ENCODE measurements at places on chromosomes 16 and 17.

DNA sequence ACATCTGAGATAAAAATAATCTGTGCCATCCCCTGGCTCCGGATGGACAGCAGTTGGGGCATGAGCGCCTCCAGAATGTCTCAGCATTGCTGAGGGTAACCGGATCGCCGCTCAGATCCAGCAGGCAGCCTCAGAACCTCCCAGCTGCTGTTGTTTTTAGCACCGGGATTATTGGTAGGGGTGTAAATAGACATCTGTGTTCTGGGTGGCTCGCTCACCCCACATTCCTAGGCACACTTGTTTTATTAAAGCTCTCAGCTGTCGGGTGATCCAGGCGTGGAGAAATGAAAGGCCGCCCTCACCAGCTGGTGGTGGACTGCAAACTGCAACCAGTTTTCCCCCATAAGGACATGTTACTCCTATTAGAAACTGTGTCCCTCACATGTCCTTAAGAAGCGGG, 32.1 kb downstream of the MYH3 start:
- H3K4me1 ChIP-seq, result no peaks in the 10 kb centered on the region
- H3K27ac ChIP-seq, result peak overlapping the region; percentile 12
- DNase-seq, result no peak
- no peaks in the 10 kb centered on the region for H3K27me3 ChIP-seq
- no peak overlapping the region for H3K4me3 ChIP-seq
- no peaks in the 10 kb centered on the region for H3K36me3 ChIP-seq

GRCh38 chr17:82376042-82376730, 4.6 kb downstream of the UTS2R start:
- no peak overlapping the region for H3K4me3 ChIP-seq
- no peaks in the 10 kb centered on the region for H3K36me3 ChIP-seq

DNA sequence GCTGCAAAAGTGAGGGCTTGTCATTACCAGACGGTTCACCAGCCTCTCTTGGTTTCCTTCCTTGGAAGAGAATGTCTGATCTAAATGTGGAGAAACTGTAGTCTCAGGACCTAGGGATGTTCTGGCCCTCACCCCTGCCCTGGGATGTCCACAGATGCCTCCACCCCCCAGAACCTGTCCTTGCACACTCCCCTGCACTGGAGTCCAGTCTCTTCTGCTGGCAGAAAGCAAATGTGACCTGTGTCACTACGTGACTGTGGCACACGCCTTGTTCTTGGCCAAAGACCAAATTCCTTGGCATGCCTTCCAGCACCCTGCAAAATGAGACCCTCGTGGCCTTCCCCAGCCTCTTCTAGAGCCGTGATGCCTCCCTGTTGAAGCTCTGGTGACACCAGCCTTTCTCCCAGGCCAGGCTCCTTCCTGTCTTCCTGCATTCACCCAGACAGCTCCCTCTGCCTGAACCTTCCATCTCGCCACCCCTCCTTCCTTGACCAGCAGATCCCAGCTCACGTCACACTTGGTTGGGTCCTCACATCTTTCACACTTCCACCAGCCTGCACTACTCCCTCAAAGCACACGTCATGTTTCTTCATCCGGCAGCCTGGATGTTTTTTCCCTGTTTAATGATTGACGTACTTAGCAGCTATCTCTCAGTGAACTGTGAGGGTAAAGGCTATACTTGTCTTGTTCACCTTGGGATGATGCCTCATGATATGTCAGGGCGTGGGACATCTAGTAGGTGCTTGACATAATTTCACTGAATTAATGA, 4.3 kb downstream of the ZNF768 start:
- DNase-seq, result no peak
- peaks cover 6% of the 10 kb centered on the region for H3K36me3 ChIP-seq
- no peak overlapping the region for H3K4me3 ChIP-seq

DNA sequence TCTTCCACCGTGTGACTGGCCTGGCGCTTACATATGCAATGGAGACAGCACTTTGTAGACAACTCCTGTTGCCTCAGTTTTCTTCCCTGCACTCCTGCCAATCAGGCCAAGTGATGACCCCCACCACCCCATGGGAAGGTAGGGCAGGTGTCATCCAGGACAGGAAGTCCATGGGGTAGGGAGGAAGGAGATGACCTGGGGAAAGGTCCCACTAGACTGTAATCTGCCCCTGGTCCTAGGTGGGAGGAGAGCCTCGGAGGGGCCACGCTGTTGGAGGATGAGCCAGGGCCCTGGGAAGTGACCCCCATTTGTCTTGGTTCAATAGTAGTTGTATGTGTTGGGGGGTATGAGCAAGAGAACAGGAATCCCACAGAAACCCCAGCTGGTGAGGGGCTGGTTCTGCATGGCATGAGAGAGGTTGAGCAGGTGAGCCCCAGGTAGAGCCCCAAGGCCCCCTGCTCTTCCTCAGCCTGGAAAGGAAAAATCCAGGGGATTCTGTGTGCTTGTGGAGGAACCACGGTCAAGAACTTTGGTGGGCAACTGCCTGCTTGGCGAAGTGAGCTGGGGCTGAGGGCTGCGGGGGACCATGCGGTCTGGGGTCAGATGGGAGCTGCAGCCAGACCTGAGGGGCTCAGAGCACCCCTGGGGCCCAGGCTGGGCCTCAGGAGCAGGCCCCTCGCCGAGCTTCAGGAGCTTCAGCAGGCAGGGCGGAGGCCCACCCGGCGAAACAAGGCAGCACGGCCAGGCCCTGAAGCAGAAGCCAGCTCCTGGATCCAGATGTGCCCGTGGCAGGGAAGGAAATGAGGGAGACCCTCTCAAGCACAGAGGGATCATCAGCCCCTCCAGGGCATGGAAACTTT, 50.7 kb downstream of the NT5M start:
- no peaks in the 10 kb centered on the region for H3K4me1 ChIP-seq
- H3K27me3 ChIP-seq, result no peaks in the 10 kb centered on the region
- H3K27ac ChIP-seq, result no peak overlapping the region
- peak; percentile 28 for DNase-seq
- no peaks in the 10 kb centered on the region for H3K36me3 ChIP-seq
- H3K4me3 ChIP-seq, result no peak overlapping the region

DNA sequence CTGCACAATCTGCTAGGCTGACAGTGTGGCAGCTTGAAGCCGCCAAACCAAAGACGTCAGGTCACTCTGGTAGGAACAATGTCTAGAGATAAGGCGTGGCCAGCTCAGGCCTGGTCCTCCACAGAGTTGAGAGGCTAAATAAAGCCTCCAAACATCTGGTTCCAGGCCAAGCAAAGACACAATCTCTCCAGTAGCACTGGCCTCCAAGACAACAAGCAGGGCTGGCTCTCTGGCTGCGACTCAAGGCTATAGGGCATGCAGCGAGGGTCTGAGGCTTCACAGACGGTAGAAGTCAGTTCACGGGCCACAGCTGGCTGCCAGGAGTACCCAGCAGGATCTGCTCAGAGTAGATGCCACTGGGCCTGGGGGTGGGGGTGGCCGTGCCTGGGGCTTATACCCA, 75.6 kb downstream of the ABR start:
- H3K27me3 ChIP-seq, result no peaks in the 10 kb centered on the region
- H3K27ac ChIP-seq, result no peak overlapping the region
- no peak for DNase-seq
- peaks cover 8% of the 10 kb centered on the region for H3K4me1 ChIP-seq
- H3K4me3 ChIP-seq, result no peak overlapping the region

GRCh38 chr17:13931800-13932460, 137.4 kb upstream of the COX10 start:
- H3K36me3 ChIP-seq, result no peaks in the 10 kb centered on the region
- DNase-seq, result peak; percentile 35
- no peaks in the 10 kb centered on the region for H3K27me3 ChIP-seq

DNA sequence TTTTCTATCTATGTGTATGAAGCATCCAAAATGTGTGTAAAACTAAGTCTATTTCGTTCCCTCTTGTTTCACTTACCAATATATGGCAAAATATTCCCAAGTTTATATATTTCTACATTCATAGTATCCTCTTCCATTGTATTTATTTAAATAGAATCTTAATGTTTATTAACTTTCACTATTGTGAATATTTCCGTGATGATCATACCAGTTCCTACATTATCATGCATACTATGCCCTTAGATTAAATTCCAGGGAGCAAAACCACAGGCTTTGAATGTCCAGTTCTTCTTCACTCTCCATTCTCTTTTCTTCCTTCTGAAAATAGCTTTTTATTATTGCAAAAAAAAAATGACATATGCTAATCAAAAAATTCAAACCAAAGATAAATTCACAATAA, 4.0 kb downstream of the MAP2K6 start:
- H3K27ac ChIP-seq, result no peak overlapping the region
- H3K36me3 ChIP-seq, result no peaks in the 10 kb centered on the region
- H3K27me3 ChIP-seq, result no peaks in the 10 kb centered on the region
- no peak for DNase-seq

DNA sequence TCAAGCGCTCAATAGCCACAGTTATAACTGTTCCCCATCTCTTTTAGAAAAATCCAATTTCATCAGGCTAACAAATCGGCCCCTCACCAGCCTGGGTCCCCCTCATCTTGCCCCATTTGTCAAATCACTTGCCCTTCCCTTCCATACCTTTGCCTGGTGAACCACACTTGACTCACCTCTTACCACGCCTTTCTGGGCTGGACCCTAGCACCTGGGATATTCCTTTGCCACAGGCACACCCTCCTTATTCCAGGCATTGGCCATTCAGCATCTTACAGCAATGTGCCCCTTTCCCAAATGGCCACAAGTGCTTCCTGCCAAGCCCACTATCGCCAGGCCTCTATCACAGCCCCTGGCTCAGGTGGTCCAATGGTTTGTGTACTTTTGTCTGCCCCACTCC, 14.9 kb downstream of the CMTM4 start:
- no peak for DNase-seq
- no peaks in the 10 kb centered on the region for H3K4me1 ChIP-seq
- no peaks in the 10 kb centered on the region for H3K27me3 ChIP-seq
- no peaks in the 10 kb centered on the region for H3K36me3 ChIP-seq
- peak overlapping the region; percentile 52 for H3K27ac ChIP-seq
- H3K4me3 ChIP-seq, result no peak overlapping the region

- H3K36me3 ChIP-seq, result no peaks in the 10 kb centered on the region
- H3K27me3 ChIP-seq, result no peaks in the 10 kb centered on the region
- peak; percentile 79 for DNase-seq
- H3K4me3 ChIP-seq, result peak overlapping the region; percentile 57
- peak overlapping the region; percentile 88 for H3K27ac ChIP-seq
Observed at GRCh38 chr17:78313735-78314648, 45.9 kb downstream of the SOCS3 start.

DNA sequence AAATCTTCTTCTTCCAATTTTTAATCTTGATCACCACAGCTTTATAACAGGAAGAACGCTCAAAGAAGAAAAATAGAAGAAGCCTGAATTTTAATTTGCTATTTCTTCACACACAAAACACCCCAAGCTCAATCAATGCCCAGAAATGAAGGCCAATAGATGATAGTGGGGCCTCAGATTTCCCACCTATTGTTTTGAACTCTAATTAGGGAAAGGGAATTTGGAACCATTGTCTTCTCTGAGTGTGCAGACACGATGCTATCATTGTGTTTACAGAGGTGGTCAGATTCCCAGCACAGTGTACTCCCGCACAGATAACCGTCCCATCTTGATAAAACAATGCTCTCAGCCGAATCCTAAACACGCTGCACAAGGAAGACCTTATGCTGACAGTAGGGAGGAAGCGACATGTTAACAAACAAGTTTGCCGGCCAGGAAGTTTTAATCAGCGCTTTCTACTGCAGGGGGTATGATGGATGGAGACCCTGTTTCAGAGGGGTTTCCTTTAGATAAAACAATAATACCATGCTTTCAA, 684.7 kb downstream of the MAF start:
- no peaks in the 10 kb centered on the region for H3K4me1 ChIP-seq
- no peaks in the 10 kb centered on the region for H3K27me3 ChIP-seq
- H3K36me3 ChIP-seq, result no peaks in the 10 kb centered on the region
- H3K4me3 ChIP-seq, result no peak overlapping the region
- no peak for DNase-seq

- peaks cover 49% of the 10 kb centered on the region for H3K4me1 ChIP-seq
- H3K36me3 ChIP-seq, result no peaks in the 10 kb centered on the region
- H3K27me3 ChIP-seq, result no peaks in the 10 kb centered on the region
- H3K27ac ChIP-seq, result peak overlapping the region; percentile 98
- no peak for DNase-seq
Observed at GRCh38 chr16:2516391-2517240, 2.9 kb downstream of the ATP6V0C start.

- H3K27ac ChIP-seq, result peak overlapping the region; percentile 80
- no peaks in the 10 kb centered on the region for H3K27me3 ChIP-seq
- H3K4me1 ChIP-seq, result no peaks in the 10 kb centered on the region
- H3K4me3 ChIP-seq, result peak overlapping the region; percentile 82
- DNase-seq, result no peak
Observed at GRCh38 chr16:58684001-58684353, 593 bp downstream of the SLC38A7 start.

GRCh38 chr17:41073676-41074075, 8.0 kb upstream of the KRTAP2-4 start:
- no peaks in the 10 kb centered on the region for H3K27me3 ChIP-seq
- H3K4me1 ChIP-seq, result no peaks in the 10 kb centered on the region
- no peak for DNase-seq

- H3K27ac ChIP-seq, result no peak overlapping the region
- H3K4me1 ChIP-seq, result no peaks in the 10 kb centered on the region
- no peaks in the 10 kb centered on the region for H3K27me3 ChIP-seq
- no peak for DNase-seq
Observed at GRCh38 chr17:81228834-81229665, 6.3 kb upstream of the CEP131 start.

GRCh38 chr17:20236578-20237227, 227.5 kb downstream of the SPECC1 start:
- no peak for DNase-seq
- H3K4me3 ChIP-seq, result no peak overlapping the region
- no peak overlapping the region for H3K27ac ChIP-seq
- no peaks in the 10 kb centered on the region for H3K36me3 ChIP-seq

- H3K4me3 ChIP-seq, result no peak overlapping the region
- H3K4me1 ChIP-seq, result no peaks in the 10 kb centered on the region
- no peak overlapping the region for H3K27ac ChIP-seq
- no peaks in the 10 kb centered on the region for H3K36me3 ChIP-seq
- no peaks in the 10 kb centered on the region for H3K27me3 ChIP-seq
Observed at GRCh38 chr17:10605221-10605783, 51.8 kb downstream of the MYH3 start.

GRCh38 chr17:82228278-82228841, 482 bp upstream of the SLC16A3 start:
- H3K4me3 ChIP-seq, result peak overlapping the region; percentile 60
- no peaks in the 10 kb centered on the region for H3K36me3 ChIP-seq
- DNase-seq, result no peak
- peaks cover 12% of the 10 kb centered on the region for H3K4me1 ChIP-seq

- H3K4me3 ChIP-seq, result no peak overlapping the region
- H3K4me1 ChIP-seq, result peaks cover 29% of the 10 kb centered on the region
- peak overlapping the region; percentile 92 for H3K27ac ChIP-seq
- no peak for DNase-seq
- no peaks in the 10 kb centered on the region for H3K36me3 ChIP-seq
Observed at GRCh38 chr17:77392376-77393273, 251.9 kb downstream of the SEC14L1 start.

GRCh38 chr17:56717471-56717870, 116.2 kb downstream of the C17orf67 start:
- DNase-seq, result no peak
- H3K27me3 ChIP-seq, result no peaks in the 10 kb centered on the region
- no peak overlapping the region for H3K27ac ChIP-seq
- H3K36me3 ChIP-seq, result no peaks in the 10 kb centered on the region
- no peak overlapping the region for H3K4me3 ChIP-seq

Data from breast epithelium (tissue), 4 donors.